ENCODE measurements at places on chromosomes 1 and 21.

- no peak for DNase-seq
Observed at GRCh38 chr1:153217212-153217611, at the start of gene PRR9. Gene PRR9, plus strand, starts transcription at chr1:153217584. Its CDS starts 561 bp downstream, at chr1:153218145.

DNA sequence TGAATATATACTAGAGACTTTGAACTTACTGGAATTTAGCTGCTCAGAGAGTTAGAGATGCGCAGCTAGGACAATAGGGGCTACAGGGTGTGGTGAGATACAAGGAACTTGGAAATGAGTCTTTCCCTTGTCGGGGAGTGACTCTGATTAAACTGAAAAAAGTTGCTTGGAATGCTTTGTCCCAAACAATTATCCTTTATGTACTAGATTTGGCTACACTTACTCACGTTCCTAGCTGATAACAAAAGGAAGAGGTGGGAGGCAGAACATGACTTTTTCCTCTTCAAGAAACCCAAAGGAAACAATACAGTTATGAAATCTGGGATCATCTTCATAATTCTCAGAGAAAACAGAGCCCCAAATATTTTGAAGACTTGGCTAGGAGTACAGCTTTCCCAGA lies 6.9 kb upstream of the CGN start:
- no peak for DNase-seq

DNA sequence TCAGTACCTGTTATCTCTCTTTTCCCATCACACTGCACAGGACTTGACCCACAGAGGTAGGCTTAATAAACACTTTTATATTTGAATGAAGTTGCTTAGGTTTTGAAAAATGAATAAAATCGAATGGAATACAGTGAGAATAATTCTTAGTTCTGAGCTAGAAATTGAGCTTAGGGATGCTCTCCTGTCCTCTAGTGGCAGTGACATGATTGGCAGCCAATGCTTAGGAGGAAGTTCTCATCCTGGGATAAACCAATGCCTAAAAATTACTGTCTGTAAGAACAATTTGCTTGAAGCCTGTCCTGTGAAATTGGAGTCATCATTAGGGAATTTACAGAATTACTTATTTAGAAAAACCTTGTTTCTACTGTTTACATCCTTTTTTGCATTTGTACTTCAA lies 21.3 kb upstream of the CYP4X1 start:
- no peak for DNase-seq

GRCh38 chr21:45979141-45979631 lies 2.4 kb upstream of the COL6A1 start:
- DNase-seq = no peak

- DNase-seq = no peak
Observed at GRCh38 chr1:31707711-31708110, 3.9 kb upstream of the COL16A1 start.

- peak; percentile 42 for DNase-seq
Observed at GRCh38 chr1:35202048-35202719, 9.2 kb upstream of the SFPQ start.

GRCh38 chr21:24945910-24946309 lies 661.4 kb downstream of the MRPL39 start:
- no peak for DNase-seq

GRCh38 chr21:31213787-31214186 lies 130.3 kb downstream of the TIAM1 start:
- DNase-seq = no peak

DNA sequence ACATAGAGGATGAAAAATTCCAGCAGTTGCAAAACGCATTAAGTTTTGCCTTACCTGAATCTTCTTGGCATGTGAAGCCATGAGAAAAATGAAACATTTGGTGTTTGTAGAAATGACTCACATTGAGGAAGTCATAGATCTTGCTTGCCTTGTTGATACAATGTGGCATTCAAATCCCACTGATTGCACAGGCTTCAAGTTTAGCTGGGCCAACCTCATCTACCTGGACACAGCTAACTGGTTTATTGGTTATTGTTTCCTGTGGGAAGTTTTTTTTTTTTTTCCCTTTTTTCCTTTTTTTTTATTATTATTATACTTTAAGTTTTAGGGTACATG lies 168.9 kb upstream of the C21orf91 start:
- no peak for DNase-seq

DNA sequence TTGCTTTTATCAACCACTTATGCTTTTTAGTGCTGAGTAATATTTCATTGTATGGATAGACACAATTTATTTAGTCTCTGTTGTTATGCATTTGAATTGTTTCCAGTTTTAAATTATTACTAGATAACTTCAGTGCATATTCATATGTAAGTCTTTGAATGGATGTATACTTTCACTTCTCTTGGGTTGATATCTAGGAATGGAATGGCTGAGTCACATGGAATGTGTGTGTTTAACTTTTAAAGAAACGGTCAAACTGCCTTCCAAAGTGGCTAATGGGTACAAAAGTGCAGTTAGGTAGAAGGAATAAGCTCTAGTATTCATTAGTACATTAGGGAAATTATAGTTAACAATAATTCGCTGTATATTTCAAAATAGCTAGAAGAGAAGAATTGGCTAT lies 82.4 kb downstream of the NPHS2 start:
- DNase-seq = no peak

GRCh38 chr1:167737169-167737568 lies 15.4 kb downstream of the MPZL1 start:
- DNase-seq = no peak

DNA sequence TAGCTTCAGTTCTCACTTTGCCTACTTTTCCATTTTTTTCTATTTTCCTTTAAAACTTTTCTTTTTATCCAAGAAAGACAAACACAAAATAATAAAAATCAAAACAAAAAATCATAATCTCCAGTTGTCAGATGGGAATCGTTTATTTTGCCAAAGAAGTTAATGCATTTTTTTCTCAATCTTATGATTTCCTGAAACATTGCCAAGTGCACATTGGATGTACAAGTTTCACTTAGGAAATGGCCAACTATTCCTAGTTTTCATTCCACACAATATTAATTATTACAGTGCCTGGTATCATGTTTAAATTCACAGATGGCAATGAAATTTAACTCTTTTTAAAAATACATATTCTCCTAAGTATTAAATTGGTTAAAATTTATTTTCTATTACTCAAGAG lies 1050.5 kb downstream of the TTLL7 start:
- no peak for DNase-seq

- no peak for DNase-seq
Observed at GRCh38 chr1:231899713-231900435, 273.3 kb downstream of the DISC1 start.

GRCh38 chr1:174968750-174969244 lies 30.9 kb upstream of the CACYBP start:
- peak; percentile 63 for DNase-seq

- peak; percentile 62 for DNase-seq
Observed at GRCh38 chr1:225766967-225767633, 10.5 kb upstream of the SRP9 start.

DNA sequence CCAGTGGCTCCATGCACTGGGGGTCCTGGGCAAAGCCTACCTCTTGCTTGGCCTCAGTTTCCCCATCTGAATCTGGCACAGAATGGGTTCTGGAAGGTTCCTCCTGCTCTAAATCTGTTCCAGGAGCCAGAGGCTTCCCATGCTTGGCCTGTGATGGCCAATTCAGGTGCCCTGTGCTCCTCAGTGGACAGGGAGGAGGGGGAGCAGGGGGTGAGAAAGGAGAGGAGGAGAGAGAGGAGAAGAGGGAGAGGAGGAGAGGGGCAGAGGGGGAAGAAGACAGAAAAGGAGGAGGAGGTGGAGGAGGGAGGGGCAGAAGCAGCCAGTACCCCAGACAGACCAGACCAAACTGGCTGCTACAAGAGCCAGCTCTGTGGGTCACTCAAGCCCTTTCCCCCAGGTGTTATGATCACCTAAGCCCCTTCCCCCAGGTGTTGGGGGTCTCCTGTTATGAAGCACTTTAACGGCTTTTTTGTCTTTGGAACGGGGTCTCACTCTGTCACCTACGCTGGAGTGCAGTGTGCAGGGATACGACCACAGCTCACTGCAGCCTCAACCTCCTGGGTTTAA lies 43.7 kb downstream of the TRIM11 start:
- no peak for DNase-seq

DNA sequence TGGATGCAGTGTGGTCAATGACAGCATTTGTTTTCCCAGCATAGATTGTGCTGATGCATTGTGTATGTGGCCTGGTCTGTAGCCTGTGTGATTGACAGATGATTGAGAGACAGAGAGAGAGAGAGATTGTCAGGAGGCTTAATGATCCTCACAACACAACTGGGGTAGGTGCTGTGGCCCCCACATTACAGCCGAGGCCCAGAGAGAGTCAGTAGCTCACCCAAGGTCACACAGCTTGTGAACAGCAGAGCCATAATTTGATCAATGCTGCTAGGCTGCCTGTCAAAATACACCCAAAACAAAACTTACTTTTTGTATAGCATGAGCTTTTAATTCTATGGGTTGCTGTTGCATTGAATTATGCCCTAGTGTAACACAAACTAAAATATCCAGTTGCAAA lies 20.2 kb upstream of the ETS2 start:
- no peak for DNase-seq

GRCh38 chr1:116958977-116959376 lies 42.6 kb upstream of the CD101 start:
- no peak for DNase-seq

GRCh38 chr1:53582211-53583020 lies 123.2 kb downstream of the DMRTB1 start:
- DNase-seq = no peak

DNA sequence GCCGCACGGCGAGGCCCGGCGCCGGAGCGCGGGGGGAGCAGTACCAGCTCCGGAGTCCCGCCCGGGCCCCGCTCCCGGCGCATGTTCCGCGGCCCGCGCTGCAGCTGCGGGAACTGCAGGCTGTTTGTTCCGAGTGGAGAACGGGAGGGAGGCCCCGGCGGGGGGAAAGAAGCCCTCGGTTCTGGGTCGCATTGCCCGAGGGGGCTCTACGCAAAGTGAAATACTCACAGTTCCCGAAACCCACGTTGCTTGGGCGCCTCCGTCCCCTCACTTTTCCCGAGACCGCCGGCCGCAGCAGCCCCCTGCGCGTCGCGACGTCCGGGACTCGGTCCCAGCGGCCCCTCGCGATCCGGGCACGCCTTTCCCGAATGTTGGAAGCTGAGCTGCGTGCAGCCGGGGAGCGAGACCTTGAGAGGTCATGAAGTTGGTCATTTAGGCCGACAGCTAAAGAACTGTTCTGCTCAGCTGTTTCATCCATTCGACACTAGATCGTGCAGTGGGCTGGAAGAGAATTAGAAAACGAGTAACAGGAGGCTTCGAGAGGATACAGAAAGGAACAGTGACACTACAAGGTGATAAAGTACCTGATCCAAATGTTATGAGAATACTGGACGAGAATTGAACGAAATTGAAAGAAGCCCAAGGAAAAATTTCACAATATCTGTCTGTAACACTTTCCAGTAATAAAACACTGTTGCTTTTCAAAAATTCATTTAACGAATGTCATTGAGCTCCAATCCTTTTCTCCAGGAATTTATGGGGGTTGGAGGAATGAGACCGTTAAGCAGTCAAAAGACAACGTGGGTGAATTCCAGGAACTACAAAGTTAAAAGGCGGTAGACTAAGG lies 657 bp upstream of the LIN9 start:
- DNase-seq = no peak

GRCh38 chr1:203463469-203464062 lies 12.0 kb upstream of the PRELP start:
- no peak for DNase-seq

- no peak for DNase-seq
Observed at GRCh38 chr1:6235296-6235677, 477 bp downstream of the ICMT start.

DNA sequence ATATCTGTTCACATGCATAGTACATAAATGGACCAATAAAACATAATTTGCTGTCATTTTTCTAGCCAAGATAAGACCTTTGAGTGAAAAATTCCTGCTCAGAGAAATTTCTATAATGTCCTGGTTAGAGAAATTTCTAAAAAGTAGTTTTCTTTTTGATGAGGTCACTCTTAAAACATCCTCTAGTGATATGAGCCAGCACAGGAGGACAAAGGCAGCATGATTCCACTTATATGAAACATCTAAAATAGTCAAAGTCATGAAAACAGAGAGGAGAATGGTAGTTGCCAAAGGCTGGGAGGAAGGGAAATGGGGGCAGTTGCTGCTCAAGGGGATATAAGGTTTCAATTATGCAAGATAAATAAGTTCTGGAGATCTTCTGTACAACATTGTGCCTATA lies 239.4 kb downstream of the BACH1 start:
- no peak for DNase-seq

DNA sequence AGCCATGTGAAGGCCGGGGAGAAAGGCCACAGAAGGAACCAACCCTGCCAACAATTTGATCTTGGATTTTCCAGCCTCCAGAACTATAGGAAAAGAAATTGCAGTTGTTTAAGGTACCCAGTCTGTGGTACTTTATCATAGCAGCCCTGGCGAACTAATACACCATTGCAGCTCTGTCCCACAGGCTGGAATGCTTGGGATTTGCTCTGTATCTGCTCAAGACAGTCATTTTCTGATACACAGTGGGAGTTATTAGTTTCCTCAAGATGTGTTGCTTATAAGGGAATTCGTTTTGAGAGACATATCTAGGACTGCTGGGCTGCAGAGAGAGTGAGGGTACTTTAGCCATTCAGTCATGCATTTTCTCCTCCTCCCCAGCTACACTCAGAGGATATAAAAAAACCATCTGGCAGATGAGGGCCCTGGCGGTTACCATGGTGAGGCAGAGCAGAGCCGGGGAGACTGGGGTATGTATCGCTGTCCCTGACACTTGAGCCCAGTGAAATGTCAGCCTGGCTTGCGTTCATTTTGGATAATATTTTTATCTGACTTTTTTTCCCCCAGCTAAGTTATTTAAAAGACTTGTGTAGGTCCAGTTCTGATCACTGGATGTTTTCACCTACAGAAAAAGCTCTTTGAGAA lies 104.6 kb downstream of the DIRAS3 start:
- no peak for DNase-seq

DNA sequence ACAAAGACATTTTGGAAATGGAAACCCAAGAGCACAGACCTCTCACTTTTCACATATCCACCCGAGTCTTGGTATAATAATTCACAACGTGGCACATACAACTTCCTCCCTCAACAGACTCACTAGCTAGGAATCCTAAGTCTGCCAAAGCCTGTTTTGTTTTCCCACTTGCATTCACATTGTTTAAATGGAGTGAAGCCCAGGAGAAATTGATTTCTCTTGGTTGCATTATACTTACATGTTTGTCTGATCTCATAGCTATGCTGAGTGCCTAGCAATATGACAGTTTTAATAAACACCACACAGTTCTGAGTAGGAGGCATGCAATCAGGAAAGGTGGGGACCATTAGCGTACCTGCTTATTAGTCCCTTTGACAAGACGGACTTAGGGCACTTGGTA lies 348.6 kb upstream of the ADGRL4 start:
- no peak for DNase-seq

- no peak for DNase-seq
Observed at GRCh38 chr1:66175581-66175980, 358.4 kb upstream of the SGIP1 start.

Data from epithelial cell of proximal tubule (primary cell).